ENCODE measurements at places on chromosomes 11 and 22. TPM values are rescaled to one million over a fixed set of nuclear protein-coding genes. Genes with fewer than 3 reads are reported as not detected.

Gene PITPNB
- 135 TPM for total RNA-seq

Gene VSIG2
- not detected for total RNA-seq

GRCh38 chr22:46289244-46289891 lies 7.3 kb upstream of the GTSE1 start:
- DNase-seq, result no peak

GRCh38 chr11:69718147-69718546 lies 14.3 kb upstream of the FGF19 start:
- DNase-seq, result peak; percentile 98

DNA sequence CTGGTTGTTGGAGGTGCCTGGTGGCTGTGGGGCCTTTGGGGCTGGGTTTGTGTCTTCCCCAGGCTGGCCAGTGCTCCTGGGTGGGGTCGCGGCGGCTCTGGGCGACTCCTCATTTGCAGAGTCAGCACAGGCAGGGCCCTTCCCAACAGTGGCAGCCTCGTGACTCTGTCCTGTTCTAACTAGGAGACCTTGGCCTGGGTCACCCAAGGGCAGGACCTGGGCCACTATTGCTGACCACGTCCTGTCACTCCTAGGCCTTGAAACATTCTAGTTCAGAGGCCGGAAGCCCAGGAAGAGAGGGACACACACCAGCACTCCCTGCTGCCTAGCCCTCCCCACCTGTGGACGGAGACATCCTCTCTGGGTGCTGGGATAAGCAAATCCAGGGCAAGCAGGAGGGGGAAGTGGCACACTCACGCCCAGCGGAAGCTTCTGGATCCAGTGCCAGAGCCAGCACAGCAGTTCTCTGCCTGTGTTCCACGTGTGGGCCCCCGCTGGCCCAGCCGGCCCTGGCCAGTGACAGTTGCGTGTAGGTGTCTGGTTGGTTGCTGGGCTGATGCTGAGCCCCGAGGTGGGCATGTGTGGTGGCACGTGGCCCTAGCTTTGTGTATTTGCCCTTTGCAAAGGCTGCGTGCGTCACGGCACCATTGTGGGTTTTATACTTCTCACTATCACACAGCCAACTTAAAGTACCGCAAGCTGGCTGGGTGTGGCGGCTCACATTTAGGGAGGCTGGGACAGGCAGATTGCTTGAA lies 4.3 kb upstream of the CHID1 start:
- no peak for DNase-seq

Gene TXNRD2
- total RNA-seq, result 32.6 TPM

Gene SAA2
- not detected for total RNA-seq

Gene LBHD1
- total RNA-seq, result 7.1 TPM

- peak; percentile 91 for DNase-seq
These were observed 1.9 kb upstream of the PEX26 start for GRCh38 chr22:18075720-18076497.

DNA sequence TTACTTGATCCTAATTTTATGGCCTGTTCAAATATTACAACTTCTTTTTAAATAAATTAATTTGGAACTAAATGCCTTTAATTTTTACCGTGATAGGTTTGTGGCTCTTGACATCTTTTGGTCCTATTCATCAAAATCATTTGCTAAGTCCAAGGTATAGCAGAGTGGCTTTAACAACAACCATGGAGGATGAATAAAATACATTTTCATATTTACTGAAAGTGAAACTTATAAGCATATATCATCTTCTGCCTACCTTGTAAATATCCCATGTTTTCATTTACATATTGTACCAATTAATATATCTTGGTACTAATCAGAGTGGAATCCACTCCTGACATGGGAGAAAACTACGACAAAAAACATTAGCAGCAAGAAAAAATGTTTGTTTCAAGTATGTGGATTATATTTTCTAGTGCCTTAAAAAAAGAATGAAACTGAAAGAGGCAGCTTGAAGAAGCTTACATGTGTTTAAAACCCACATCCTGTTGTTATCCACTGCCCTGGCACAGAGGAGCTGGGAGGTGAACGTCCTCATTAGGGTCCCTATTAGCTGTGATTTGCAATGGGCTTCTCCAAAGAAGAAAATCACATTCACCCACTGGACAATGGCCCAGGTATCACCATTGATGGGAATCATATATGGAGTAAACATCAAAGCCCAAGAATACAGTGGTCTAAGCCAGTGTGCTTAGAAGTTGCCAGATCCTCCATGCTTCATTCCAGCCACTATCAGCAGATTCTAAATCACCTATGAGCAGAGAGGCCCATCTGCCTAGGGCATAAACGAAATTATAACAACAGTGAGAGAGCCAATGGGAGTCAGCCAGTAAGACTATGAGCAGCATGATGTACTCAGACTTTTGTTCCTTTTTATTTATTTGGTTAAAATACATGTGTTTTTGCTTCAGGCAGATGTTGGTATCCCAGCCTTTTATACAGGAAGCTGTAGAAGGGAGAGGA lies 84.7 kb downstream of the MAML2 start:
- DNase-seq, result no peak

GRCh38 chr22:40469181-40469580 lies 98.8 kb downstream of the SGSM3 start:
- DNase-seq, result no peak

- no peak for DNase-seq
These were observed 1.9 kb downstream of the CDON start for GRCh38 chr11:126060757-126061171.

Gene MPZL2
- not detected for total RNA-seq

Gene UPK3A
- total RNA-seq, result not detected

DNA sequence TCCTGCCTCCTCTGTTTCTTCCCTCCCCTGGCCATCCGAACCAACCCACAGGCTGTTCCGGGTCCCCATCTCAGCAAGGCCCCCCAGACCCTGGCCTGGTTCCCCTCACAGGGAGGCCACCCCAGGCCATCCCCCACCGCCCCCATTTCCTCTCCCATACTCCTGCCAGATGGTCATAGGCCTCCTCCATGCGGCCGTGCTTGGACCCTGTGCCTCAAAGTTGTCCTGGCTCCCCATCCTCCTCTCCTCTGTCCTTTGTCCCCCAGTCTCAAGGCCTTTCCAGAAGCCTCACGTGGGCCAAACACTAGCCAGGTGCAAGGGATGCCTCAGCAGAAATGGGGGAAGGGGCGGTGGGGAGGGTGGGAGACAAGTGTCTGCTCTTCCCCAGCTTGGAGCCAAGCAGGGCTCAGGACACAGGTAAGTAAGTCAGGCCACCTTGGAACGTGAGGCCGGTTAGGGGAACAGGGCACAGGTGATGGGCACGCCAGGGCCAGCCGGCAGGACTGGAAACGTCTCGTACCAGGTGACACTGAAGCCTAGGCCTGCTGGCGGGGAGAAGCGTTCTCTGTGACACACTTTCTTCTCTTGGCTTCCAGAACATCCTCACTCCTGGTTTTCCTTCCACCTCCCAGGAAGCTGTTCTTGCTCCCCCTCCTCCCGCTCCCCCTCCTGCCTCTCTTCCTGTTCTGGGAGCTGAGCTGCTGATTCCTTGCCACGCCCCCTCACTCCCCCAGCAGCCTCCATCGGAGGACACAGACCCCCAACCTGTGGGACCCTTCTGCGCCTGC lies 31.5 kb upstream of the SLC22A12 start:
- no peak for DNase-seq

Data from A673 (cell line).